ENCODE measurements at places on chromosomes 13 and 19.
A peak's percentile ranks its signal among the peaks of the same experiment; 100 is the strongest.

- no peak for DNase-seq
Observed at GRCh38 chr19:16834747-16835146, 5.5 kb downstream of the SIN3B start.

- no peak for DNase-seq
Observed at GRCh38 chr19:47176071-47176626, 45.5 kb downstream of the SAE1 start.

- no peak for DNase-seq
Observed at GRCh38 chr19:45919678-45920077, 5.1 kb upstream of the NANOS2 start.

DNA sequence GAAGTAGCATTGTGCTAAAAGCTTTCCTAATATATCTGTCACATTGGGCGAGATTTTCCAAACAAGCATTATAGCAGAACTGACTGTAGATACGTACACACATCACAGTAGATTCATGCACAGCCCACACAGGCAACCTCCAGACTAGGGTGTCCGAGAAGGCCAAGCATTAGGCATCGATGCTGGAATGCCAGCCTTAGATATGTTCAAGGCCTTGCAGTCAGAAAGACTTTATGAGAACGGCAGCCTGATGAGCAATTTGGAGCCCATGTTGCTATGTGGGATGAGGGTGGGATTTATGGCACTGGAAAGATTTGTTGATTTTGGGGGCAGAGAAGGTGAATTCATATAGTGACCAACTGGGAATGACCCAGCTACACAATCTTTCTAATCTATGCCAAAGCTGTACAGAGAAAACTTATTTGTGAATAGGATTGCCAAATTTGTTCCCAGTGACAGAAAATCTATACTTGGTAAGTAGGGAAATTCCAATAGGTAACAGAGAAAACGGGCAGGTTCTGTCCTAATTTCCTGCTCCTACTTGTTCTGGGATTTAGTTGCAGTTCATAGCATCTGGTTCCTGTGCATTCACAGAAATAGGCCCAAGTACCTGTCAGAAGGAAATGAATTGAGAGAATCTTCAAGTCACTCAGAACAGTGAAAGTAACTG is 31.0 kb upstream of the SPRY2 start:
- no peak for DNase-seq

DNA sequence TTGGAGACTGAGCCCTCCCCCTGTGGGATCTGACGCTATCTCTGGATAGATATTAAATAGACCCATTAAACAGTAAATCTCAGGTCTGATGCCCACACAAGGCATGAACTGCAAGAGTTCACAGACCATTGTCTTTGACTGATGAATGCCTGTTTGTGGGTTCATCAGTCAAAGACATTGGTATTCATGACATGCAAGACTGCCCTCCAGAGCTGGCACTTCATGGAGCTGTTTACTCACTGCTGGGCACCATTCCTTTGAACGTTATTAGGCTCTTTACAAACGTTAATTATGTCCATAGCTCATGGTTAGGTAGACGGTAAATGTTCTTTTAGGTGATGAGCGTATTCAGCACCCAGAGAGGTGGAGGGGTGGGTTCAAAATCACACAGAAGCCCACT is 111.8 kb upstream of the PABPC3 start:
- no peak for DNase-seq

GRCh38 chr19:13020002-13020414 is 24.7 kb downstream of the NFIX start:
- no peak for DNase-seq

DNA sequence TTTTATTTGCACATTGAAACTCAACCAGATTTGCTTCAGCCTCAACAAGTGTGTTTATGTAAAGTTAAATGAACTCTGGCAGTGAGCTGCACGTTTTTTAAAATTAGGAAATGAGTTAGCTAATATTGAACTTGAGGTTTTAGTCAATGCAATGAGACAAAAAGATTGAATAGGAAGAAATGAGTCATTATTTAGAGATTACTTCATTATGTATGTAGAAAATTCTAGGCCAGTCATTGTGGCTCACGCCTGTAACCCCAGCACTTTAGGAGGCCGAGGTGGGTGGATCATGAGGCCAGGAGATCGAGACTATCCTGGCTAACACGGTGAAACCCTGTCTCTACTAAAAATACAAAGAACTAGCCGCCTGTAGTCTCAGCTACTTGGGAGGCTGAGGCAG is 22.8 kb upstream of the CD70 start:
- DNase-seq = no peak

DNA sequence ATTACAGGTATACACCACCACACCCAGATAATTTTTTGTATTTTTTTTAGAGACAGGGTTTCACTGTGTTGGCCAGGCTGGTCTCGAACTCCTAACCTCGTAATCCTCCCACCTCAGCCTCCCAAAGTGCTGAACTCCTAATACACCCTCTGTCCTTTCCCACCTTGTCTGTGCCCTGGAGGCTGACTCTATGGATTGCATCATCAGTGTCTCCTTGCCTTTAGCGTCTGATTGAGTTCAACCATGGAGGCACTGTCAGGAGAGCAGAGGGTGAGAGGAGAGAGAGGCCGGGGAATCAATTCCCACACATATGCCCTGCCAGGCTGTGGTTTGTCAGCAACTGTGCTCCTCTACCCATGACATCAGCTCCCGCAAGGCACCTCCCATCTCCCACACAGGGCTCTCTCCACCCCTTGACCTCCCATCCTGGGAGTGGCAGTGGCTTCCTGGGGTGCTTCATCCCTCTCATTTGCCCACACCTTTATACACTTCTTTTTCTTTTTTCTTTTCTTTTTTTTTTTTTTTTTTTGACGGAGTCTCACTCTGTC is 12.6 kb upstream of the LILRB4 start:
- no peak for DNase-seq

- no peak for DNase-seq
Observed at GRCh38 chr19:10010247-10010691, at the start of gene COL5A3. TSS of gene COL5A3 (minus strand) at chr19:10010504. CDS start at chr19:10010385, 119 bp downstream.

GRCh38 chr13:44484562-44485138 is 91.5 kb downstream of the TSC22D1 start:
- no peak for DNase-seq

DNA sequence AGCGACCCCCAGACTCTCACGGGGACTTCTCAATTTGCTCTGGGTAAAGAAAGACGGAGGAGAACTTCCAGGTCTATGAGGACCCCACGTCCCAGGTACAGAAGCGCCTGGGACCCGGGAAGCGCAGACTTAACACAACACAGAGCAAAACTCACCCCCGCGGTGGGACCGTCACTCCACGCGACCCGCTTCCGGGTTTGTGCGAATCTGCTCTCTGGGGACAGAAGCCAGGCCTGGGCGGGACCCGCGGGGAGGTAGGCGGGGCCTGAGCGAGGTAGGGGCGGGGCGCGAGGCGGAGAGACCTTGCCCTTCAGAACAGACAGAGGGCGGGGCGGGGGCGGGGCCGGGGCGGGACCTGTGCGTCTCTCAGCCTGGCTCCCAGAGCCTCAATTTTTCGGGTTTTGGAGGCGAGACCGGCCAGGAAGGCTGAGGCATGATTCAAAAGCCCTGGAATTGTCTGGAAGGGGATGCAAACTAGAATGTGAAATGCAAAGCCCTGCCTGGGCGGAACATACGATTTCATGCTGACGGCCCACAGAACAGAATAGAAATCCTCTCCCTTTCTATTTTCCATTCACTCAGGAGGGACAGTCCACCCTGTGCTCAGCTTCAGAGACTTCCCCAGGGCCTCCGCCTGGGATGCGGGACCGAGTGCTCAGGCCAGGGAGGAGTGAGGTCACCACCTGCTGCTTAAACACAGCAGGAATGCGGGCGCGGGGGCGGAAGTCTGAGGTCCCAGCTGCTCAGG is 19.3 kb upstream of the ZNF888 start:
- peak; percentile 99 for DNase-seq

DNA sequence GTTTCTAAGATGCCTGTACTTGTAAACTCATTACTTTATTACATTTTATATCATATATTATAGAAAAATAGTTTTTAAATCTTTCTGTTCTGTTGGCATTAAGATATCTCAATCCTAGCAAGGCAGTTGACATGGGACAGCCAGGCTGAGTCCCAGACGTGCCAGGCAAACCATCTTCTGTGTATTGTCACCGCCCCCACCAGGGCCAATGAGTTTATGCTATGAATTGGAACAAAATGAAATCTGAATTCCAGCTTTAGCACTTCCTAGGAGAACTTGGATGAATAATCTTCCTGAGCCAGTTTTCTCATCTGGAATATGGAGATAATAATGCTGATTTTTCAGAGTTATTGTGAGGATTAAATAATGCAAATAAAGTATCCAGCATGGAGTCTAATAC is 79.9 kb upstream of the GSX1 start:
- no peak for DNase-seq

DNA sequence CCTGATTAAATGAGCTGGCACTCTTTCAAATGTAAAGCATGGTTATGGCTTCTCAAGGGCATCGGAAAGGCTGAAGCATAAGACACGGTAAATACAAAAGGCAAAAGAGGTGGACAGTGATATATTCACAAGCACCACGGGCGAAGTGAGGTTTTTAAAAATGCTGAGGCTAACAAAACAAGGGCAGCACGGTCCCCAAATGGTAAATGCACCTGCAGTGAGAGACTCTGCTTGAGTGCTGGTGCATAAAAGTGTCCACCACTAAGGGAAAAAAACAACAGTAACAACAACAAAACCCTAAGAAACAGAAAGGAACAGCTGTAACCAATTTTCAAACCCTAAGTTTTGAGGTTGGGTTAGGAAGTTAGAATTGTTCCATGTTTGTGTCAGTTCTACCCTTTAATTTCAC is 234.9 kb downstream of the PCDH9 start:
- no peak for DNase-seq

GRCh38 chr13:58865286-58865685 is 1233.7 kb downstream of the PCDH17 start:
- DNase-seq = no peak

DNA sequence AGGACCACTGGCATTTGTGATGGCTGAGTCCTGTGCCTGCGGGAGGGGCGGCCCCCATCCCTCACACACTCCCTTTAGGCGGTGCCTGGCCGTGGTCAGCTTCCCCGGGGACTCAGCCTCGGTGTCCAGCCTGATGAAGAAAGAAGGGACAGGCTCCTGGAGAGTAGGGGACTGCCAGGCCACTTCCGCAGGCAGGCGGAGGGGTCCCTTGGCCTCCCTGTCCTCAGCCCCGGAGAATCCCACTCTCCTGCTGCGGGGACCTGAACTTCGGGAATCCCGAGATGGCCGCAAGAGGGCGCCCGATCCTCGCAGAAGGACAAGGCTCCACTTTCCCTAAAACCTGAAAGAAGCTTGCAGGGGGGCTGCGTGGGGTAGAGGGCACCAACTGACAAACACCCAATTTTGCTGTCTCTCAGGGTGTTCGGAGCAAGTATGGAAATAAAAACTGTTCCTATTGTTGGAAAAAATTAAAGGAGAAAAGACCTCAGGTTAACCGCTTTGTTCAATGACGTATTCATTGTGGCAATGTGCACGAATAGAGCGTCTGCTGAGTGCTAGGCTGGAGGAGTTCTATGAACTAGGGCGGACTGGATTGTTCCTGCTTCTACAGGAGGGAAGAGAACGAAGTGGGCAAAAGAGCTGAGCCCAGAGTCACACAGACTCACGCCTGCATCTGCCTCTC is 297.3 kb downstream of the ZNF536 start:
- DNase-seq = no peak

DNA sequence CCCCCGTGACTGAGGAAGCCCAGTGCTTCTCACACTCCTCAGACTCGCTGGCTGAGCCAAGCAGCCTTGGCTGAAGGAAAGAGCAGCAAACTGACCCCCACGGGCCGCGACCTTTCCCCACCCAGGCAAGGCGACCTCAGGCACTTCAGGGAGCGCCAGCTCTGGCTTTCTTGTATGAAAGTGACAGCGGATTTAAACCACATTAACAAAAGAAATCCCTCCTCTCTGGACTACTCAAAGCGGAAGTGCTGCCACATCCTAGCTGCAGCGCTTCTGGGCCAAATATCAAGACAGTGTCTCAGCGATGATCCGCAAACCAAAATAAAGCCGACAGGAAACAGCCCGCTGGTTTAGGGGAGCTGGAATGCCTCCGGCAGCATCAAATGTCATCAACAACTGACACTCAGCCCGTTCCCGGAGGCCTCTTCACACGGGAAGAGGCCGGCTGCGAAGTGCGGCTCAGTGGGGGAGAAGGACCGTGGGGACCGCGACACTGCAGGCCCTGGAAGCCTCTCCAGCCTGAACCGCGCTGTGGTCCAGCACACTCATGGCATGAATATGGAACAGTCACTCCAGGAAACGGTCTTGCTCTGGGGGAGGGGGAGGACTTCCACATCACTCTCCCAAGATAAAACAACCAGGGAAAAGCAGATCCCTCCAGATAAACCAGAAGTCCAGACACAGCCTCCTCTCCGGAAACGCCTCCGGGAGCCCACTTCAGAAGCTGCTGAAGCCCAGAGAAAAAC is 1.4 kb downstream of the RASA3 start:
- peak; percentile 71 for DNase-seq

DNA sequence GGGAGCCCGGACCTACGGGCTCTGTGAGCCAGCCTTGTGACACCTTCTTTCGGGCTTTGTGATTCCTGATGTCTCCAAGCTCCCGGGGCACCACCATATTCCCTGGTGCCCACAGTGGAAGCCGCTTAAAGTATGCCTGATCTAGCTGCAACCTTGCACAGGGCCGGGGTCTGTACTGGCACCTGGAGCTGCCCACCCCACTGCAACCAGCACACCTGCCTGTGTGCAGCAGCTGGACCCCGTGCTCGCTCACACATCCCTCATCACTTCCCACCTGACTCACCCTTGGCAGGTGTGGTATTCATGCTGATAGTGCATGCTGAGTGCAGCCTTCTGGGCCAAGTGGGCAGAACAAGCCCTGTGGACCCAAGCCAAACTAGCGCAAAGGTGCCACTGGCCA is 1981.1 kb upstream of the PCDH20 start:
- DNase-seq = no peak

DNA sequence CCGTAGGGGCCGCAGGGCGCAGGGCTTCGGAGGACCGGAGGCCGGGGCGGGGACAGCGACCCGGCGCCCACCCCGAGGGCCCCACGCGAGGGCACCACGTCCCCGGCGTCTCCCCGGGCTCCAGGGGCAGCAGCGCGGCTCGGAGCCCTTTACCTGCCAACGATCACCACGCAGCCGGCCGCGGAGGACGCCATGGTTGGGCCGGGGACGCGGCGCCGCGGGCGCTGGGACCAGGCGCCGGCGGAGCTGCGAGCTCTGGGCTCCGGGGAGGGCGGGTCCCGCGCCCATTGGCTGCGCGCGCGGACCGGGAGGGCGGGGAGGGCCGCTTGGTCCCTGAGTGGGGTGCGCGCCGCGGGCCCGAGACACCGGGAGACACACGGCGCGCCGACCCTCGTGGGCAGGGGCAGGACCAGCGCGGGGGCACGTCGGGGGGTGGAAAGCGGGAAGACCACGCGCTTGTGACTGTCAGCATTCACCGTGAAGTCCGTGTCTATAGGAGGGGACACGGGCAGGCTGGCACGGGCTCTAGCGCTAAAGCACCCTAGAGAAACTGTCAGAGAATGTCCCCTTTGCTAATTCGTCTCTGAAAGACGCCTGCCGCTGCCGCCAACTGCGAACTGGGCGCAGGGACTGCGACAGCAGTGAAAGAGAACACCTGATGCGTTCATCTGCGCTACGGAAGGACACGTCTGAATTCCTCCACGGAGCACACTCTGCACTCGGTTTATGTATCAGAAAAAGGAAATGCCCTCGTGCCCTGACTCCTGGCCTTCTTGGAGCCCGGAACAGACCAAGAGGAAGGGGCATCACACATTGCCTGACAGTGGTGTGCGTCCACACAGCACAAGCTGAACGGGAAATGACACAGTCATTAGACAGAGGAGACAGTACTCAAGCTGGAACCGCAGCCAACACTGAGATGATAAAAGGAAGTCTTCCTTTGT is at the start of gene CRYL1:
Gene CRYL1, minus strand, starts transcription at position 257 of the 944 bp plus-strand sequence. Its CDS starts 63 bp downstream, at position 194.
- peak; percentile 25 for DNase-seq
